T-helper 22 cell (primary cell): ENCODE measurements at places on chromosomes 1 and 21.

DNA sequence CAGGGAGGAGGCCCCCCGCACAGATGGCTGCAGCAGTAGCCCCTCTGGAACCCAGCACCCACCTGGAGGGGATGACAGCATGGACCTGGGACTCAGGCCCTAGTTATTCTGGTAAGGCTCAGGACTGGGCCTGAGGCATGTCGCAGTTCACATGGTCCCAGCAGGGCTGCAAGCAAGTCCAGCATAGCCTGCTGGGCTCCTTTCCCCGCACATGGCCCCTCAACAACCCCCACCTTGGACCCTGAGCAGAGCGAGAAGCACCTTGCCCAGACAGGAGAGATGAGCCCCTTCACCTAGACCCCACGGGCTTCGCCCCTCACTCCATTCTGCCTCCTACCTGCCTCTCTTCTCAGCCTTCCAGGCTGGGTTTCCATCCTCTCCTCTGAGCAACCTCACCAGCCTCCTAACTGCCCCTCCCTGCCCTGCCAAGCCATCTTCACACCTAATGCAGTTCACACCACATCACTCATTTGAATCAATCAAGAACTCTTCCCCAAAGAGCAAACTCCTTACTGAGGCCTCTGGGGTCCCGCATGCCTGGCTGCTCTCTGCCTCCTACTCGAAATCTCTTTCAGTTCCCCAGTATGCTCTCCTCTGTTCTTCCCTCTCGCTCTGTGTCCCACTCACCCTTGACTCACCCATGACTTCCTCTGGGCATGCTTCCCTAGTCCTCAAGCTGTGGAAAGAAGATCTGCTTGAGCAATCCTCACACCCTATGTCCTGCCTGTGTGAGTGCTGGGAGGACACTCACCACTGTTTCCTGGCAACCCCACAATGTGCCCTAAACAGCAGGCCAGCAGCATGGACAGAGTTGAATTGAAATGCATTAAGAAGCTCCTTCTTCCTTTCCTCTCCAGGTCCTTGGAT is 9.4 kb upstream of the THEMIS2 start:
- DNase-seq: no peak

- no peak for DNase-seq
These were observed 768 bp downstream of the EDARADD start for GRCh38 chr1:236394879-236395229.

DNA sequence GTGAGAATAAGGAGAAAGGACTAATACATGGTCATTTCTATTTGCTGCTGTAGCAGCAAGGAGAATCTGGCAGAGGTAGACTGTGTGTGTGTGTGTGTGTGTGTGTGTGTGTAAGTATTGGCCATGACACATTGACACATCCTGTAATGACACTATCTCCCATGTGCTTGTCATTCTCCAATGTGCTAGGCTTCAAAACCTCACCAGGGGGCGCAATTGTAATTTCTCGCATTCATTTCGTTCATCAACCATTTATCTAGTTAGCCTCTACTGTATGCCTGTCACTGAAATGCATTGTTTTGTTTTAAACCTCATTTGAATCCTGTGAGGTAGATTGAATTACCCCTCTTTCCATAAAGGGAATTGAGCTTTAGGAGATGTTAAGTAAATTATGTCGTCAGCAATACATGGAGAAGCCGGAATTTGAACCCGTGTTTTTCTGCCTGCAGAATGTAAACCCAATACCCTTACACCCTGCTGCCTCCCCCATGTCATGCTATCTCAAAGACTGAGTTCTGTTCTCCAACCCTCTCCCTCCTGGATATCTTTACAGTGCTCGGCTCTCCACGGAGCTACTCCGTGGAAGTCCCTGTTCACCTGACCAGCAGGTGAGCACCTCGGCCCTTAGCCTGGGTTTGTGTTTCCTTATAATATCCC is 100.8 kb downstream of the UCK2 start:
- peak; percentile 1 for DNase-seq

- no peak for DNase-seq
These were observed 30.0 kb downstream of the CAPZB start for GRCh38 chr1:19455353-19455752.

- no peak for DNase-seq
These were observed 233.0 kb upstream of the NFIA start for GRCh38 chr1:60849401-60849800.

GRCh38 chr1:33828654-33829053 is 35.2 kb upstream of the HMGB4 start:
- no peak for DNase-seq

DNA sequence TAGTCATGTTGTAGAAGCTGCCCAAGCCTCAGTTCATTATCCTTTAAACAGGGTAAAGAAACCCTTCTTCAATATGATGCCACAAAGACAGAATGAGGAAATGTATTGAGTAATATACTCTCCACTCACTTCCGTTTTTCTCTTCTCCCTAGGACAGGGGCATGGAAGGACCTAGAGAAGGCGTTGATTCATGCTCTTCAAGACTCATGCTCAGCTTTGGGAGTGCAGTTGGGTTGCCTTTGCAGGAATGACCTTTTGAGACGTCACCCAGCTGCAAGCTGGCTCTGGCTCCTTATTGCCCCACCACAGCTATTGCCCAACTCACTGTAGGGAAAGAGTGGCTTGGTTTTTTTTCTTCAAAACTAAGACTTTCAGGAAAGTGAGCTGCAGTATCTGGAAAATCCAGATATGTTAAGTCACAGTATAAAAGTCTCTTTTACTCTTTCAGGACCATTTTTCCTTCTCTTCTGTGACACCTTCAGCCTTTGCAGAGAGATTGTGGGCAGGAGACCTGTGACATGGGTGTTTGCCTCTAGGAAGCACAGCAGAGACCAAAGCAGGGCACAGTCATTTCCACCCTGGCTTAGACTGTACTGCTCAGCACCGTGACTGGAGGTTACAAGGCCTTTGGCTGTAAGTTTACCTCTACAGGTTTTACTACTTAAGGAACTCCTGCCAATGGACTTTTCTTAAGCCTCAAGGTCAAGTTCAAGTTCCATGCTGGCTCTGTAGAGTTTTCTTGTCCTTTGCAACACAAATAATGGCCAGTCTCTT is 39.5 kb downstream of the XCL2 start:
- DNase-seq: no peak

DNA sequence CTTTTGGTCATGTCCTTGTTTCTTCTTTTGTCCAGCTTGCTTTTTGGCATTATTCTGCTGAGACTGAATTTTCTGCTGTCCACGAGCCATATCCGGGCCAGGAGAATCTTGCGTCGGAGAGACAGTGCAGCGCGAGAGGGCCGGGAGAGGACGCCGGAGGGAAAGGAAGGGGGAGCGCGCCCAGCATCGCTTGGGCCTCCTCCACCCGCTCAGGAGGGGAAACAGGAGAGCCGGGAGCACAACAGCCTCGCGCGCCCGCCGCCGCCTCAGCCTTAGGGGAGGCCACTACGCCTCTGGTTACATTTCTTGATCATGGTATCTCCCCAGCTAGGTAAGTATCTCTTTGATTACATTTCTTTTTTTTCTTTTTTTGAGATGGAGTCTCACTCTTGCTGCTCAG is 7.4 kb upstream of the DEGS1 start:
- DNase-seq: no peak

GRCh38 chr21:33980276-33980916 is 64.8 kb upstream of the ATP5PO start:
- no peak for DNase-seq

DNA sequence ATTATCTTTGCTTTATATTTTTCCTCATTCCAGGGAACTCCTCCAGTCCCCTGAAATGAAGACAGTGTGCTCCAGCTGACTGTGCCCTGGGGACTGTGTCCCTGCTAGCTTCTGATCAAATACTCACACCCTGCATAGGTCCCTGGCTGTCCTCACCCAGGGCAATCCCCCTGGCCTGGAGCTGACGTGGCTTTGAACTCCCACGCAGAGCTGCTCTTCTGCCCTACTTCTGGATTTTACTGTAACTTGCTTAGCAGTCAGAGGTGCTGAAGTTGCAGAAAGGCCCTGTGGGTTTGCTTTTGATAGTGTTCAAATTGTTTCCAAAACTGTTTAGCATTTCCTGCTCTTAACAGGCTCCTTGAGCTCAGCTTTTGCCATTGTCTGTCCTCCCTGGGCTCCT is 186.5 kb downstream of the FASLG start:
- peak; percentile 22 for DNase-seq

DNA sequence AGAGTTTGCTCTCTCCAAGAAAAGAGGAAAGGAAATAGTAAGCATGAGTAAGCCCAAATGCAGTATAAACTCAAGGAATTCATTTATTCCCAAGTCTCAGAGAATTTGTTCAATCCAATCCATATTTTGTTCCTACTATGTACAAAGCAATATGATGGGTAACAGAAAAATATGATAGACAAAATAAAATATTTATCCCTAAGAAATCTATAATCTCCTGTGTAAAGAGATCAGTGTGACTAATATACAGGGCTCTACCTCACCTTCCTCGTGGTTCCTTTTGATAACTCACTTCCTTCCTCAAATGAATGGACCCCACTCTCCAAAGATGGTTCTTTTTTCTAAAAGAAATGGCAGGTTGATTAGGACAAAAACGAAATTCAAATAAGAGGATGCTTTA is 7.6 kb downstream of the CLSPN start:
- DNase-seq: no peak

- DNase-seq: no peak
These were observed 45.6 kb downstream of the SUCO start for GRCh38 chr1:172578586-172578985.

DNA sequence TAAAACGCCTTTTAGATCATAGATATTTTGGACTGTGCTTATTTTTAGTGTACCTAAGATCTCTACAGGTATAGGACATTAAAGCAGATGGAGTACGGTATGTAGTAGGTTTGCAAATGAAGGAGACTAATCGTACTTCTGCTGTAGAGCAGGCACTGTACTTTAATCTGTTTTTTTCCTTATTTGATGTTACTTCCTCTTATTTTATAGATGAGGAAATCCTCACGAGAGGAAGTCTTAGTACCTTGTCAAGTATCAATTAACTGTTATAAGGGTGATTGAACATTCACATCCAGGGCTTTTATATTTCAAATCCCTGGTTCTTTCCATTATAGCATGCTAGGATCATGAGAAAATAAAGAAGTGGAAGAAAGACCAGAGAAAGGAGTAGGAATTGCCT is 41.1 kb downstream of the CACHD1 start:
- DNase-seq: no peak

DNA sequence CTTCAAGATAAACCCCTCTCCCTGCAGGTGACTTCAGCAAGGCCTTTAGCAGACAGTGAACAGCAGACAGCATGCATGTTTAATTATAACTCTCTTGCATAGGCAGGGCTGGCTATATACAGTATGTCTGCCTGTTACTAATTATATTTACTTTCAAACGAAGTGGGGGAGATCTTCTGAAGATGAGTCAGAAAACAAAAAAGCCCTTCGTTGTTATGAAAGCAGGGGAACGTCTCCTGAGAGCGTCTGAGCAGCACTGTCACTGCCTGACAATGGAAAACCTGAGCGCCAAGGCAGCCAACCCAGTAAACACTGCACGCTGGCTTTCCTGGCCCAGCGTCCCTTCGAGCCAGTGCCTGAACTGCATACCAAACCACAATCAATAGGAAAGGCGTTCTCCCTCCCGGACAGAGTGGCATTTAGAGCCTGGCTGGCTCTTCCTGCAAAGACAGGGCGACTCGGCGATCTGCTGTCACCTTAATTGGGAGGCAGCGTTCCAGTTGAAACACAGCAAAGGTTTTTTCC is 54.1 kb downstream of the TOMM20 start:
- no peak for DNase-seq

- DNase-seq: no peak
These were observed 24.0 kb downstream of the CSTB start for GRCh38 chr21:43751955-43752591.

GRCh38 chr1:89640440-89640839 is 7.5 kb downstream of the LRRC8C start:
- DNase-seq: no peak

DNA sequence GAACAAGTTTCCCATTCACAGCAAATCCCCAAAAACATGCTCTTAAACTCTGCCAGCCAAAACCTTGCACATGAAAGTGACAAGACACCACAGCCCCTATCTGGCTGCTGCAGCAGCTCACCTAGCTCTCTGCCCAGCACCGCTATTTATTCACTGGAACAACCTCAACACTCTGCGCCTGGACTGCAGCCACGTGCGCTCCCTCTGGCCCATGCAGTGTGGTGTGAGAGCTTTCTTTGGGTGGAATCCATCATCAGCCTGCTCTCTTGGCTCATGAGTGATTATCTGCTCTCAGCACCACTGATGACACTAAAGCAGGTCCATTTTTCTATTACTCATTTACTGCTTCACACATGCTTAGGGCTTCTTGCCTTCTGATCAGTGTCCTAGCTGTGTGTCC is 11.4 kb downstream of the KCNJ6 start:
- no peak for DNase-seq

GRCh38 chr1:43545695-43546387 is 15.2 kb downstream of the PTPRF start:
- DNase-seq: no peak
